SK-N-SH (cell line): ENCODE measurements at places on chromosomes 3 and 15. TPM values are rescaled to one million over a fixed set of nuclear protein-coding genes. Genes with fewer than 3 reads are reported as not detected.

Gene CTXND1
- polyA plus RNA-seq, result not detected in 2 replicates

GRCh38 chr3:180290300-180290699 is 253.6 kb upstream of the PEX5L start:
- H3K27ac ChIP-seq, result no peak overlapping the region
- H3K36me3 ChIP-seq, result no peaks in the 10 kb centered on the region
- H3K4me1 ChIP-seq, result no peaks in the 10 kb centered on the region

GRCh38 chr3:197432384-197433127 is 123.2 kb downstream of the BDH1 start:
- no peaks in the 10 kb centered on the region for H3K36me3 ChIP-seq
- peaks cover 30% of the 10 kb centered on the region for H3K4me1 ChIP-seq
- peak; percentile 49 for DNase-seq

- H3K27me3 ChIP-seq, result no peaks in the 10 kb centered on the region
- no peak overlapping the region for H3K27ac ChIP-seq
- no peak overlapping the region for H3K4me3 ChIP-seq
- no peak for DNase-seq
These were observed 42.9 kb upstream of the TSC22D2 start for GRCh38 chr3:150365132-150365604.

GRCh38 chr3:121467085-121467484 is 78.7 kb downstream of the POLQ start:
- H3K4me1 ChIP-seq, result no peaks in the 10 kb centered on the region; the same call in 1 of the 2 replicates
- DNase-seq, result no peak
- H3K4me3 ChIP-seq, result no peak overlapping the region
- H3K27ac ChIP-seq, result no peak overlapping the region
- H3K36me3 ChIP-seq, result peaks cover 3% of the 10 kb centered on the region; the same call in 1 of the 2 replicates
- H3K27me3 ChIP-seq, result no peaks in the 10 kb centered on the region
